ENCODE measurements at places on chromosomes 6 and 20.

DNA sequence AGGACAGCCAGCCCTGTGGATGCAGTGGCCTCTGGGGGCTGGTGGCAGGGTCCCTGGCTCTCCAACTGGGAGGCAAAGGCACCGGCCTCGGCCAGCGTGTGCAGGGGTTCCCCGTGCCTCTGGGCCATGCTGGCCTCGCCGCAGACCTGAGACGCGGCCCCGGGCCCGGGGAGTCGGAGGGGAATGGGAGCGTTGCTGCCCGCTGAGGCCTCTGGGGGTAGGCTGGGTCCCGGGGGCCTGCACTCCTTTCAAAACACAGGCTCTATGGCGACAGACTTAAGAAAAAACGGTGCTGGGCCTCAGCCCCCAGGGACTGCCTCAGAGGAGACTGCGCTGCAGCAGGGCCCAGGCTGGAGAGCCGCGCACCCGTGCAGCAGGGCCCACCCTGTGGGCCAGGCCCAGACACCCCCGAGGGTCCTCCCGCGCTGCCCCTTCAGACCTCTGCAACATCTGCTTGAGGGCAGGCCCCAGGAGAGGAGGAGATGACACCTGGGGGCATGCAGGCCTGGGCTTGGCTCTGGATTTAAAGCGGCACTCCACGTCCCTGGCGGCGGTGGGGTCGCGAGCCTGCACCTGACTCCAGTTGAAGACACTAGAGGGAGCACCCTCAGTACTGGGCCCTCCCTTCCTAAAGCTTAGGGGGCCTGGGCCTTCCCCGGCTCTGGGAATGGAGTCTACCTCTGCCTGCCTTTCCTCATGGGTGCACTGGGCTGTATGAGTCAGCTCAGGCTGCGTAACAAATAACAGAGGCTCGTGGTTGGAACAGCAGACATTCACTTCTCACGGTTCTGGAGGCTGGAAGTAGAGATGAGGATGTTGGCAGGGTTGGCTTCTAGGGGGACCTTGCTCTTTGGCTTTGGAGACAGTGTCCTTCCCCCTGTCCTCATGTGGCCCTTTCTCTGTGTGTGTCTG, 117.4 kb upstream of the RPS6KA2 start:
- H3K27me3 ChIP-seq, result no peaks in the 10 kb centered on the region
- peaks cover 12% of the 10 kb centered on the region for H3K4me1 ChIP-seq
- no peak overlapping the region for H3K4me3 ChIP-seq

DNA sequence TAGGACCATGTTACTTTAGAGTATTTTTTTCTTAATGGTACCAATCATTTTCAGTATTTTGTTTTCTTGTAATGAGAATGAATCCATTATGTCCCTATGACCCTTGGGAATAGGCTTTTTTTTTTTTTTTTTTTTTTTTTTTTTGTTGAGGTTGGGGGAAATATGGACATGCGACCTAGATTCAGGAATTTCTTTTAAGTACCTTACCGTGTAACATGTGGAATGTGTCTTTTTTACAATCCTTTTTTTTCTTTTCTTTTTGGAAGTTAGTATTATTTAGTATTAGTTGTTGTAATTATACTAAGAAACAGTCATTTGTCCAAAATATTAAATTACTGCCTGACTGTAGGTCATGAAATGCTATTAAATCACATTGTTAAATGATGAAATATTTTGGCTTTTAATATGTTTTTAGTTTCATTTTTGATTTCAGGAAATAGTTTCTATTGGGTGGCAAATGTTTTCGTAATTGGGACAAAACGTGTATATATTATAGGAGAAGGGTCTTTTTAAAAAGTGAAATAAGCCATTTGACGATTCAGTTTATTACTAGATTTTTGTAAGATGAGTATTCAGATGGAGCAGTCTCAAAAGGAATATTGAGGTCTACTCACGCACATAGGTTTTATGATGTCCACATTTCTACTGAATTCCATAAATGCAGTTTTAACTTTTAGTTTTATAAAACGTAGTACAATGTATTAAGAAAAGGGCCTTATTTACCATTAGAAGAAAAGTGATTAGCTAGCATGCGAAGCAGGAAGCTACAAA, 4.9 kb downstream of the ARID1B start:
- H3K36me3 ChIP-seq, result no peaks in the 10 kb centered on the region
- DNase-seq, result no peak
- no peak overlapping the region for H3K27ac ChIP-seq
- peak overlapping the region; percentile 94 for H3K4me3 ChIP-seq
- no peaks in the 10 kb centered on the region for H3K27me3 ChIP-seq
- peaks cover 60% of the 10 kb centered on the region for H3K4me1 ChIP-seq

GRCh38 chr6:160137130-160137988, 15.7 kb downstream of the SLC22A1 start:
- no peak overlapping the region for H3K4me3 ChIP-seq
- no peak overlapping the region for H3K27ac ChIP-seq
- H3K4me1 ChIP-seq, result peaks cover 37% of the 10 kb centered on the region
- peaks cover 26% of the 10 kb centered on the region for H3K27me3 ChIP-seq
- H3K36me3 ChIP-seq, result no peaks in the 10 kb centered on the region

DNA sequence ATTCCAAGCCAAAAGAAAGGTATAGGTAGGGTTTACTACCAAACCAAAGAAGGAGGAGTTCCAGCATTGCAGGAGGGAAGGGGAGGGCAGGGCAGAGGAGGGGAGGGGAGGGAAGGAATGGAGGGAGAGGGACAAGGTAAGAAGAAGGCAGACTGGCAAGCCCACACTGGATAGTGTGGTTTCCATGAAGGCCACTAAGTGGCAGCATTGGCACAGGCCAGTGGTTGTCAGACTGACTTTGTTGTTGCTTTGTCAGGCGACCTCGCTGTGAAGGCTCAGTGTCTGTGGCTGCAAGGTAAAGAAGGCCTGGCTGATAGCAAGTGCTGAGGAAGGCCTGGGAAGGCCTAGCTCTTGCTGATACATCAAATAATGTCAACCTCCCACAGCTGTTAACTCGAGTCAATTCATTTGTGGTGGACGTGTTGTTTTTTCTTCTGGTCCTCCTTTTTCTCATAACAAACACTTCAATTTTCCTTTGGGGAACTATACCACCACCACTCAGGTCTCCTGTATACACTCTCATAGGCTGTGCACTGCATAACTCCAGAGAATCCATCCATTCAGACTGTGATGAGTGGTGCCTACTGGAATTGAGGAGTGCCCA, 7.7 kb upstream of the ZNF334 start:
- no peak overlapping the region for H3K4me3 ChIP-seq
- DNase-seq, result peak; percentile 77
- peaks cover 22% of the 10 kb centered on the region for H3K27me3 ChIP-seq
- no peaks in the 10 kb centered on the region for H3K4me1 ChIP-seq

DNA sequence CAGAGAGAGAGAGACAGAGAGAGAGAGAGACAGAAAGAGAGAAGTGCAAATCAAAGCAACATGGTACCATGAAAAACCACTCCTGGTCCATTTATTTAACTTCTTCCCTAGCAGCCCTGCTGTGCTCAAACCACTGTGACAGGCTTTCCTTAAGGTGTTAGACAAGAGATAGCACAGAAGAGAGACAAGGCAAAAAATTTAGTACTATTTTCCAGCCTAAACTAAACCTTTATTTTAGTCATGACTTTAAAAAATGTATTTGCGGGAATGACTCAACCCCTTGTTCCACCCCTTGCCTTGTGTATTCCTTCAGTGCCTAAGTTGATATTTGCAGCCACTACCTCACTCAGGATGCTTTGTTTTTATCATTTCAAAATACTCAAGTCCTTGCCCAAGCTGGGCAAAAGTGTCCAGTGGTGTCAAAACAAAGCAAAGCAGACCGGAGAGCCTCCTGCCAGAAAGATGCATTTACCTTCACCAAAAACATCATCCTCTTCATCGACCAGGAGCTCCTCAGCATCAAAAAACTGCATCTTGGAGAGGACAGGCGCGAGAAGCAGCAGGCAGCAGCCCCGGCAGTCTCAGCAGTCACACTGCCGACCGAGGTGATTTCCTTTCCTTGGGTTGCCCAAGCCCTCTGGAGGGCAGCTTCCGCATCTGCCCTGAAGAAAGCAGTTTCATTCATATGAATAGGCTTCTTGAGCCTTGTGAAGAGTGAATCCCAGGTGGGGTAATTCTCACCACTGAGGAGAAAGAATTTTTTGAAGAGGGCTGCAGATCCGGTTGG, at the start of gene RIPOR2:
TSS of gene RIPOR2 (minus strand) at position 595 of the 787 bp plus-strand sequence. CDS start at position 533, 62 bp downstream.
- peak; percentile 62 for DNase-seq
- no peaks in the 10 kb centered on the region for H3K36me3 ChIP-seq
- H3K27ac ChIP-seq, result peak within 1 kb of the TSS; percentile 92
- H3K4me1 ChIP-seq, result peaks cover 66% of the 10 kb centered on the region
- no peaks in the 10 kb centered on the region for H3K27me3 ChIP-seq
